ENCODE measurements at places on chromosomes 12 and 14. TPM values are rescaled to one million over a fixed set of nuclear protein-coding genes. Genes with fewer than 3 reads are reported as not detected.

DNA sequence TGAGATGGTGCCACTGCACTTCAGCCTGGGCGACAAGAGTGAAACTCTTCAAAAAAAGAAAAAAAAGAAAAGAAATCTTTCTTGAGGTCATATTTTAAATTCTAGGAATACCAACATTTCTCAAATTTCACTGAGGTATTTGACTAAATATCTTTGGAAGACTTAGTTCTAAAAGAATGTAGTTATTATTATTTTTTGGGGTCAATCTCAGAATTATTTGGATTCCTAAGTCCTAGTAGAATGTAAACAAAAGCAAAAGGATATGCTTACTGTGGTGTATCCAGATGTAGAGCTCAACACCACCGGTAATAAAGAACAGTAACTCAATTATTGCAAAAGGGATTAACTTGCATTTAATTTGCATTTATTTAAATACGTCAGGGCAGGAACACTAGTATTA is 25.0 kb downstream of the PRICKLE1 start:
- H3K4me1 ChIP-seq: peaks cover 2% of the 10 kb centered on the region
- H3K27me3 ChIP-seq: no peaks in the 10 kb centered on the region
- no peaks in the 10 kb centered on the region for H3K36me3 ChIP-seq
- no peak overlapping the region for H3K27ac ChIP-seq
- peak; percentile 14 for DNase-seq

DNA sequence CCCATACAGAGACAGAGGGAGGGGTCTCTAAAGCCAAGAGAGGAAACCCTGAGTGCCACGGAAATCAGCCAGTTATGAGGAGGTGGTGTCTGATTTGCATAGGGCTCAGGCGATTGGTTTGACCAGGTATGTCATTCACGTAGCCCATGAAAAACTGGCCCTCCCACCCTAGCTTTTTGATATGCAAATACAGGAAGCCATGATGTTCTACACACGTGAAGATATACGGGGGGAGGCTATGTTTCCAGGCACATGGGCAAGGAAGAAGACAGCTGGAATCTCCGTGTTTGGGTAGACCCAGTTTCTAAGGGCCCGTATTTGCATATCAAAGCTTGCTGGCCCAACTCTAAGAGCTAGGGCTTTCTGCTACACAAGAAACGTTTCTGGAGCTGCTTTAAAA is 717.8 kb upstream of the SEL1L start:
- H3K36me3 ChIP-seq: no peaks in the 10 kb centered on the region
- no peaks in the 10 kb centered on the region for H3K27me3 ChIP-seq
- DNase-seq: no peak
- no peak overlapping the region for H3K27ac ChIP-seq
- no peaks in the 10 kb centered on the region for H3K4me1 ChIP-seq

Gene NUAK1
- 14.1 TPM for total RNA-seq

DNA sequence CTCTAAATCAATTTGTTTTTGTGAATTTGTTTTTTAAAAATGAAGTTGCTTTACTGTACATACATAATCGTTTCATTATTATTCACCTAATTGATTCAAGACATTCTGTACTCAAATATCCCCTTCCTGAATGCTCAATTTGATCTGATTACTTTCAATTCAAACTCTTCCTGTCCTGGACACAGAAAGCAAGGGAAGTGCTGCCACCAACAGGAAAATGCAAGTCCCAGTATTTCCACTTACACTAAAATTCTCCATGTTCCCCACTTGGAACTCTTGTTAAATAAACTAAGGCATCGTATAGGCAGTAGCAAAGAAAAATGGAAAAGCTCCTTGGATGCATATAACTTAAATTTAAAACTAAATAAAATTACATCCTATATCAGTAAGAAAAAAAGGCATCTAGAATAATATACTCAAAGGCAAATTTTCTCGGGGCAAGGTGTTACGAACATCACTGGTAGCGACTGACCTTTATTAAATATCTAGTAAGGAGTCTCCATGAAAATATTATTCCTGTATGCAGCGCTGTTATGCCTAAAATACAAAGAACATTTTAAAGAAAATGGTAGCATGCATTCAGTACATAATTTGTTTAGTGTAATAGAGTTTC is 72.0 kb upstream of the DBX2 start:
- no peak overlapping the region for H3K4me3 ChIP-seq
- no peak overlapping the region for H3K27ac ChIP-seq
- H3K4me1 ChIP-seq: no peaks in the 10 kb centered on the region
- no peaks in the 10 kb centered on the region for H3K36me3 ChIP-seq

- H3K27ac ChIP-seq: peak overlapping the region; percentile 84
- H3K4me3 ChIP-seq: no peak overlapping the region
- peaks cover 3% of the 10 kb centered on the region for H3K4me1 ChIP-seq
Observed at GRCh38 chr14:49688701-49689030, 652 bp upstream of the POLE2 start.

- no peaks in the 10 kb centered on the region for H3K27me3 ChIP-seq
- peaks cover 18% of the 10 kb centered on the region for H3K4me1 ChIP-seq
- peak overlapping the region; percentile 93 for H3K27ac ChIP-seq
Observed at GRCh38 chr12:51048661-51049251, 629 bp downstream of the LETMD1 start.

Gene RD3L
- not detected for total RNA-seq

Gene KRT3
- total RNA-seq: not detected

Data from lung (tissue), 17 donors.